ENCODE measurements at places on chromosomes 3 and 15. TPM values are rescaled to one million over a fixed set of nuclear protein-coding genes. Genes with fewer than 3 reads are reported as not detected.

The SLC12A1 gene
- not detected for total RNA-seq

GRCh38 chr3:88773766-88774165, 333.7 kb upstream of the EPHA3 start:
- DNase-seq, result no peak

The HHATL gene
- 0.40 TPM for total RNA-seq

DNA sequence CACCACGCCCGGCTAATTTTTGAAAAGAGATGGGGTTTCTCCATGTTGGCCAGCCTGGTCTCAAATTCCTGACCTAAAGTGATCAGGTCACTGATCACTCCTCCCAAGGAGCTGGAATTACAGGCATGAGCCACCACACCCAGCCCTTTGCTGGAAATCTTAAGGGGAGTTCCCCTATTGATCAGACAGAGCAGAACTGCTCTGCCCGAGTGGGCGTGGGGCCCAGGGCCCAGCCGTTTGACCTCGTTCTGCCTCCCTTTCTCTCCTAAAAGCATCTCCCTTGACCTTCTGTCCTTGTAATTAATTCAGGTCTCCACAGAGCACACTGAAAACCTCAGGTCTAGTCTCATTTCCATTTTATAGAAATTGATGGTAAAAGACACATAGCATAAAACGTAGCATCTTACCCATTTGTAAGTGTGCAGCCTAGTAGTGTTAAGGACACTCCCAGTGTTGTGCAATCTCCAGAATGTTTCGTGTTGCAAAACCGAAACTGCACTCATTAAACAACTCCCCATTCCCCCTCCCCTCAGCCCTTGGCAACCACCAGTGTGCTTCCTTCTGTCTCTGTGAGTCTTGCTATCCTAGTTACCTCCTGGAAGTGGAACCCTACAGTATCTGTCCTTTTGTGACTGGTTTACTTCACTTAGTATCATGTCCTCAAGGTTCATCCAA, 89.3 kb downstream of the SLCO3A1 start:
- DNase-seq, result peak; percentile 85

- DNase-seq, result peak; percentile 68
Observed at GRCh38 chr3:45778761-45779201, 17.6 kb downstream of the SLC6A20 start.

GRCh38 chr15:43751885-43752284, 5.6 kb downstream of the PDIA3 start:
- DNase-seq, result no peak

The PLA1A gene
- total RNA-seq, result 13.5 TPM

DNA sequence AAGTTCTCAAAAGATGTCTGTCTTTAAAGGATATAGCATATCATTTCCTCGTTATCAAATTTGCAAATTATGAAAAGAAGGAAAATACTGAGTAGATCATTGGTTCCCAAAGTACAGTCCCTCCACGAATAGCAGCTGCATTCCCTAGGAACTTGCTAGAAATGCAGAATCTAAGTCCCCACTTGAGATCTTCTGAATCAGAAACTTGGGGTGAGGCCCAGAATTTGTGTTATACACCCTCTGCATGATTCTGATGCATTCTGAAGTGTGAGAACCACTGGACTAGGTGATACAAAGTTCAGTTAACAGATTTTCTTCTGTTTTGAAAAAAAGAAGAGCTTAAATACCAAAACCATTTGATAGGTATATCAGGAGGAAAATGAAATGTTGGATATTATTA, 77.1 kb downstream of the SLC25A26 start:
- no peak for DNase-seq

Measured in left lobe of liver (tissue), 2 donors.